ENCODE measurements at places on chromosomes 5 and 9.

DNA sequence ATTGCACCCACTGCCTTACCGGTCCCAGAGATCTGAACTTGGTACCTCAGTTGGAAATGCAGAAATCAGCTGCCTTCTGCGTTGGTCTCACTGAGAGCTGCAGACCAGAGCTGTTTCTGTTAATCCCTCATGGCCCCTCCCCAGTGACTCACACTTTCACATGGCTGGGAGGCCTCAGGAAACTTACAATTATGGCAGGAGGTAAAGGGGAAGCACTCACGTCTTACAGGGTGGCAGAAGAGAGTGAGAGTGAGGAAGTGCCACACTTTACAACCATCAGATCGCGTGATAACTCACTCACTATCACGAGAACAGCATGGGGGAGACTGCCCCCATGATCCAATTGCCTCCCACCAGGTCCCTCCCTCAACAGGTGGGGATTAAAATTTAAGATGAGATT, 648.5 kb downstream of the MTRR start:
- peak; percentile 58 for DNase-seq

GRCh38 chr9:136154943-136155342, 36.3 kb upstream of the TMEM250 start:
- DNase-seq: no peak

DNA sequence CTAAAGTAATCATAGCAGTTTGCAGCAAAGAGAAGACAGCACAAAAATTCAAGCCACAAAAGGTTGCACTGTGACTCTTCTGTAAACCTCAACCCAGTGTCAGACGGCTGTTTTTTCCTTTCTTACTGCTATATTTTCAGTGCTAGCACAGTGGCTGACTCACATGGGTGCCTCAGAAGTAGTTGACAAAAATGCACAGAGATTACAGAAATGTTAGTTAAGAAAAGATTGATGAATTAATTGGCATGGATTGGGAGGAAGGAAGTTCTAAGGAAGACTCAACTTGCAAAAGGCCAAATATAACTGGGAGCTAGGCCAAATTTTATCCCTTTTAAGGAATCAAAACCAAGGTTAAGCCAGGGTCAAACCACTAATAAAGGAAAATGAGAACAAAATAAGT, 43.7 kb upstream of the ITGA1 start:
- DNase-seq: peak; percentile 44

- no peak for DNase-seq
Measured at GRCh38 chr9:87696641-87697040, 29.3 kb upstream of the CTSL start.
